Nucleus accumbens (tissue), 56 donors: ENCODE measurements at places on chromosomes 16 and 17.

GRCh38 chr16:83624429-83625120, 183.2 kb upstream of the HSBP1 start:
- DNase-seq = no peak

GRCh38 chr17:17911001-17911613, 61.1 kb downstream of the TOM1L2 start:
- no peak for DNase-seq

- DNase-seq = no peak
Observed at GRCh38 chr16:50491516-50491915, 56.7 kb upstream of the NKD1 start.

- DNase-seq = no peak
Observed at GRCh38 chr17:13351046-13351445, 250.7 kb downstream of the HS3ST3A1 start.

DNA sequence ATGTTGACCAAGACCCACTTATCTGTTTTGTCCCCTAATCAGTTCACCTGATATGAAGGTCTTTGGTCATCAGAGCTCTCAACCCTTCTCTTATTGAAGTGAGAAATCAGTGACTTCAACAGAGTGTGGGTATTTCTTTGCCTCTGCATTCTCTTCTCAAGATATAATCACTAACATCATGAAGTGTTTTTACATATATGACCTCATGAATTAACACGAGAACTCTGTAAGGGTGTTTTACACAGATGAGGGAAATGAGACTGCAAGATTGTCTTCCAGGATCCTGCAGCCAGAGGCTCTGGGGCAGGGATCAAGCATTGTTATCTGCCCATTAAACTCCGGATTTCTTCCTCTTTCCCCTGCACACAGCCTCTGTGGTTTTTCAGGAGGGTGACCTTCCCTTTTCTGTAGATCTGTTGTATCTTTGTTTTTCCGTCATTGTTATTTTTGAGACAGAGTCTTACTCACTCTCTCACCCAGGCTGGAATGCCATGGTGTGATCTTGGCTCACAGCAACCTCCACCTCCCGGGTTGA, 22.7 kb downstream of the LCMT1 start:
- no peak for DNase-seq

DNA sequence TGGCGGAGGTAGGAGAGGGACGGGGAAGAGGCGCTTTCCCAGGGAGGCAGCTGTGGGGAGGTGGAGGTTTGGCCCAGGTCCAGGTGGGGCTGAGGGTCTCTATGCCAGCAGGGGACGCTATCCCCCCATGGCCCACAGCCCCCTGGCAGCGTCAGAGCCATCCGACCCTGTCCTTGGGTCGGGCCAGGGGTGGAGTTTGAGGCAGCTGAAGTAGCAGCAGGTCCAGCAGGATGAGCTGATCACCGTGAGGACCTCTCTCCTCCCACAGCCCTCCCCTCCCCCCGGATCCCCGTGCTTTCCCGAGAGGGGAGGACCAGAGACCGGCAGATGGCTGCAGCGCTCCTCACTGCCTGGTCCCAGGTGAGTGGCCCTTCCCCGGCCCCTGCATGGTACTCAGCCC, 3.2 kb downstream of the ZNF205 start:
- no peak for DNase-seq

- no peak for DNase-seq
Observed at GRCh38 chr16:17277981-17278381, 192.8 kb downstream of the XYLT1 start.

DNA sequence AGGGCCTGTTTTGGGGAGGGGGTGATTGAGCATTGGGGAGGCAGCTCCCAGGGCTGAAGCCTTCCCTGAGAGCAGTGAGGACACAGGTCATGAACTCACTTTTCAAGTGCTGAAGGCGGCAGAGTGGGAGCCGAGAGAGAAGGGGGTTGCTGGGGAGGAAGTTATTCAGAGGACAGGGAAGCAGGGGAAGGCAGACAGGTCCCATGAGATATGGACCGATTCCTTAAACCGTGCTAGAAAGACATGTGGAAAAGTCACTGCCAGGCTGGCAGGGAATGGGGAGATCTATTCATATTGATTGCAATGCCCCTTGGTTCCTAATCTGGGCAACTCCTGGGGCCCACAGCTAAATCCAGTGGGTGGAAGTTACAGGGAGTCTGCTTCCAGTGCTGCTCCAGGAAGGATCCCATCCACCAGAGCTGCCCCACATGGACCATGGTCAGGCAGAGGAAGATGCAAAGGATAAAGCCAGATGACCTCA, 1.1 kb downstream of the CCL4 start:
- DNase-seq = no peak

- DNase-seq = no peak
Observed at GRCh38 chr16:52591471-52591870, 44.5 kb upstream of the TOX3 start.

DNA sequence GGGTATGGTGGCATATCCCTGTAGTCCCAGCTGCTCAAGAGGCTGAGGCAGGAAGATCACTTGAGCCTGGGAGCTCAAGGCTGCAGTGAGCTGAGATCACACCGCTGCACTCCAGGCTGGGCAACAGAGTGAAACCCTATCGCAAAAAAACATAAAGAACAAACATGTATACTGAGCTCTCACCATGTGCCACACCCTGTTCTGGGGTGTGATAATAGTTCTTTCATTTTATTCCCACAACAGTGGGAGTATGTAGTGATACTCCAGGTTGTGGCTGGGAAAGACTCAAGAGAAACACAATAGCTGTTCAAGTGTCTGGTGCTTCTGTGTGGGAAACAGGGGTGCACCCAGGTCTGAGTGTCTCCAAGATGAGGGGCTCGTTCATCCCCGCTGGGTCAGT, 90.7 kb downstream of the SOCS1 start:
- no peak for DNase-seq

DNA sequence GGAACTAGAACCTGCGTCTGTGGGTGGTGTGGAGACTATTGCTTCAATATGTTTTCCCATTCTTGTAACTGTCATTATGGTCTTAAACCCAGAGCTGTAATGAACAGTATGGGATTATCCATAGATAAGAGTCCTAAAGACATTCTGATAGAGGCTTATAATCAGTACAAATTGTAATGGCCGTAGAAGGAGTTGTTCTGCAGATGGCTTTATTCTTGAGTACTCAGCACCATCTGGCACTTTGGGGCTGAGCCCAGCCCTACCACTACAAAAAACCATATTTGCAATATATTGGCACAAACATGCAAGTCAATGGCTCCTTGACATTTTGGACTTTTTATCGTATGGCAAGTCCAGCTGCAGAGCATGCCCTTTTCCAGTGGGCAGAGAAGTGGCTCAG, 150.0 kb downstream of the HS3ST4 start:
- DNase-seq = no peak

DNA sequence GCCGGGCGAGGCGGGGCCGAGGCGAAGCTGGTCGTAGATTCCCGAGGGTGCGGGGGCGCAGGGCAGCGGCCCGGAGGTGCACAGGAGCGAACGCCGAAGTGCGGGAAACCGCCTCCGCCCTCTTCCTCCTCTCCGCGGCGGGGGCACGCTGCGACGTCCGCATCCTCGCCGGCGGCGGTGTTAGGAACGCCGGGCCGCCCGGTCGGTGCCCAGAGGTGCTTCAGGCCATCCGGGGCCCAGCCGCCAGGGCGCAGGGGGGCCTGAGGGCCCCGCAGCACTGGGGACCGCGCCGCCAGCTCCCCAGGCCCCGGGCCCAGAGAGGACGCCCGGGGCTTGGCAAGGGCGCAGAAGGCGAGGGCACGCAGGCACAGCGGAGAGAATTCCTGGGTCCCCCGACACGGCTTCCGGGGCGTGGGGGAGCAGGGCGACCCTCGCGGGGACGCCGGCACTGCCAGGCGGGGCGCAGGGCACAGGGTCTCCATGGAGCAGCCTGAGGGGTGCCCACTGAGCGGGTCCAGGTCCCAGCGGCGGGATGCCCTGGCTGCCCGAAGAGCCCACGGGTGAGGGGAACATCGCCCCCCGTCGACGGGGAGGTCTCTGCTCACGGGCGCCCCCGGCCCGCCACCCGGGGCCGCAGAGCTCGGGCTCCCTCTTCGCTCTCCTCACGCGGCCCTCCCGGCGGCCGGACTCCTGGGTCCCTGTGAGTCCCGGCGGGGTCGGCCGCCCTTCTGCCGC, 576 bp downstream of the EPOP start:
- DNase-seq = no peak

GRCh38 chr17:38589462-38590114, 16.2 kb downstream of the SRCIN1 start:
- no peak for DNase-seq

- DNase-seq = no peak
Observed at GRCh38 chr16:74561626-74562025, 45.3 kb downstream of the GLG1 start.

- DNase-seq = no peak
Observed at GRCh38 chr17:80825471-80826345, 165.9 kb upstream of the CHMP6 start.

GRCh38 chr17:64328036-64328858, 62.4 kb downstream of the PECAM1 start:
- no peak for DNase-seq

DNA sequence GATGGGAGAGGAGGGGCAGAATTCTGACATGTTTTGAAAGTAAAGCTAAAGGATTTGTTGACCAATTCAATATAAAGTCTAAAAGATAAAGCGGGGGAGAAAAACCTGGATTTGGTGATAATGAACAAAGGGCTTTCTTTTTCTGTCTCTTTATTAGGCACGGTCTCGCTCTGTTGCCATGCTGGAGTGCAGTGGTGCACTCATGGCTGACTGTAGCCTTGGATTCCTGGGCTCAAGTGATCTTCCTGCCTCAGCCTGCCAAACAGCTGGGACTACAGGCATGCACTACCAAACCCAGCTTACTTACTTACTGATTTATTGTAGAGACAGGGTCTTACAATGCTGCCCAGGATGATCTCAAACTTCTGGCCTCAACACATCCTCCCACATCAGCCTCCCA, 7.5 kb downstream of the CDR2 start:
- no peak for DNase-seq

- no peak for DNase-seq
Observed at GRCh38 chr17:1834380-1835149, 4.8 kb downstream of the RPA1 start.

GRCh38 chr17:57892146-57892819, 42.4 kb upstream of the MRPS23 start:
- DNase-seq = peak; percentile 75

GRCh38 chr16:84753412-84754326, 53.9 kb downstream of the USP10 start:
- no peak for DNase-seq

DNA sequence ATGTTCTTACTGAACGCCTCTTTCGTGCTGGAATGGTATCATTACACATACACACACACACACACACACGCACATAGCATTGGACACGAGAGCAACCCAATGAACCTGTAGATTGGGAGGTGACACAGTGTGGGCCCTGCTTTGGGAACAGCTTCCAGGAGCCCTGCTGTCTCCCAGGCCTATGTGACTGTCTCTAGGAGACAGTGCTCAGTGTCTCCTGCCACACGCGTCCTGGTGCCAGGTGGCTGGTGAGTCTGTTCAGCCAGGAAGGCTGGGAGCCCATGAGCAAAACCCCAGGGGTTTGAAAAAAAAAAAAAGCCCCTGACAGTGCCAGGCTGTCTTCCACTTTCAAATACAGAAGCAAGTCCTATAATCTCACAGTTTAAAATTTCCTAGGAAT, 2.4 kb upstream of the SPOP start:
- no peak for DNase-seq

DNA sequence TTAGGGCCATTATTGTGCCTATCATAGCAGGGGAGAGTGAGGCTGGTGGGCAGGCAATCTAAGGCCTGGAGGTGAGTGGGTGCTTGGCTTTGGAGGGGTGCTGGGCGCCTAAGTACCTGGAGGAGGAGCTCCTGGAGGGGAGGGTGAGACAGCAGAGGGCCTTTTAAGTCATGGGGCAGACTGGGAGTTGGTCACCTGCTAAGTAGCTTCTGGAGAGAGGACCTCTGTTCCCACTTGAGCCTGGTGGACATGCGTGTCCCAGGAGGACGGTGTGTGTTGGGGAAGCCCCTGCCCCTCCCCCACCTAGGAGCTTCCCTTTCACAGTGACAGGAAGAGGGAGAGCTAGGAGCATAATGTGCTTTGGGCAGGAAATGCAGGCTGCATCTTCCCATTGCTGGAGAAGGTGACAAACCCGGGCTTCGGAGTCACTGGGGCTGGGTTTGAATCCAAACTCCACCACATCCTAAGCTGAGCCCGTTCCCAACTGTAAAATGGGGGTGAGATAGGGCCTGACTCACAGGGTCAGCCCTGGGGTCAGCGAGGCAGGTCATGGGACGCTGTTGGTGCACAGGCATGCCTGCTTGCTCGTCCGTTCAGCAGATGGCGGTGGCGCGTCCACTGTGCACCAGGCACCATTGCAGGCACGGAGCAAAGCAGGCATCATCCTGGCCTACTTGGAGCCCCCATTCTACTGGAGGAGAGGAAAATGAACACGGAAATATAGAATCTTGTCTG, 37.9 kb downstream of the CMIP start:
- no peak for DNase-seq

- no peak for DNase-seq
Observed at GRCh38 chr16:85258629-85259028, 146.4 kb upstream of the CIBAR2 start.

DNA sequence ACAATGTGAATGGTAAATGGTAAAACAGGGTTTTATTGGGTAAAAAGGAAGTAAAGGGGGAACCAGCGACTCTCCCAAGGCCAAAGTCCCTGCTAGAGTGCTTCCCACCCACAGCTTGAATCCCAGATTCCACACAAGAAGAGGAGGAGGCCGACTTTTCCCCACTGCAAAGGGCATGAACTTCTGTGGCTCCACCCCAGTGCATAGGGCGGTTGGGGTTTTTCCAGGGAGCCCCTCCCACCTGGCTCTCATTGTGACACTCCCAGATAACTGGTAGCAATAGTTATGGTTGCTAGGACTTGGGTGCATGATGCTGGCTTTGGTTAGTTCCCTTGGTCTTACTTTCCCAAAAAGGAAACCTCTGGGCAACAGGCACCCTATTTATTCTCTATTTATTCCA, 666.0 kb upstream of the CA10 start:
- no peak for DNase-seq

- DNase-seq = no peak
Observed at GRCh38 chr17:74359916-74360315, 1.8 kb downstream of the BTBD17 start.

- DNase-seq = no peak
Observed at GRCh38 chr16:88387180-88387765, 4.5 kb downstream of the ZNF469 start.
